ENCODE measurements at places on chromosomes 5 and 9. TPM values are rescaled to one million over a fixed set of nuclear protein-coding genes. Genes with fewer than 3 reads are reported as not detected.

DNA sequence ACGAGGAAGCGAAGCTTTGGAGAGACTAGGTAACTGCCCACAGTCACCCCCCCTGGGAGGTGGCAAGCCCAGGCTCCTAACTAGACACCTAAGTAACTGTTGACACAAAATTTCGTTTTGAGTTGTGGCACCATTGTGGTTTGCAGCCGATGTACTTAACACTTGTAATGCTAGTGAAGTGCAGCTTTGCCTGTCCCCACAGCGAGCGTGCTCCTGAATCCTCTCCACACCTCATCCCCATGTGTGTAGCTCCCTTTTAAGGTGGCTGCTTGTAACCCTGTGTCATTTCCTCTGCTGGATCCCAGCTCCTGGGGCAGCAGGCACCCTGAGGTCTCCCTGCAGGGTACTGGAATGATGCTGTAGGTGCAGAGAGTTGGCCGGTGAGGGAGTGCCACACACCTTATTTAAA, 114.9 kb downstream of the TRIO start:
- no peak for DNase-seq

GRCh38 chr5:92460505-92460904, 1077.4 kb upstream of the ARRDC3 start:
- DNase-seq, result no peak

- DNase-seq, result no peak
Measured at GRCh38 chr9:79615038-79615437, 43.3 kb downstream of the TLE4 start.

Gene CFAP90
- total RNA-seq, result not detected

DNA sequence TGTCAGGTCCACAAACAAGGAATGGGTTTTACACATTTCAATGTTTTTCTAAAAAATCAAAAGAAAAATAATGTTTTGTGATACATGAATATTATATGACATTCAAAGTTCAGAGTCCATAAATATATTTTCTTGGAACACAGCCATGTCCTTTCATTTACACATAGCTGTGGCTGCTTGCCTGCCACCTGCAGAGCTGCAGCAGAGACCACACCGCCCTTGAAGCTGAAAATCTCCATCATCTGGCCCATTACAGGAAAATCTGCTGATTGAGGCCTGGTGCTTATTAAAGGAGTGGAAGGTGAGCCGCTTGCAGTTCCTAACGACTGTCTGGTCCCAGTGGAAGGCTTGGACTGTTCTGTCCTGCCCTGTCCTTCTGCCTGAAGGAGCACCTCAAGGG, 232.6 kb upstream of the ADAMTS16 start:
- no peak for DNase-seq

DNA sequence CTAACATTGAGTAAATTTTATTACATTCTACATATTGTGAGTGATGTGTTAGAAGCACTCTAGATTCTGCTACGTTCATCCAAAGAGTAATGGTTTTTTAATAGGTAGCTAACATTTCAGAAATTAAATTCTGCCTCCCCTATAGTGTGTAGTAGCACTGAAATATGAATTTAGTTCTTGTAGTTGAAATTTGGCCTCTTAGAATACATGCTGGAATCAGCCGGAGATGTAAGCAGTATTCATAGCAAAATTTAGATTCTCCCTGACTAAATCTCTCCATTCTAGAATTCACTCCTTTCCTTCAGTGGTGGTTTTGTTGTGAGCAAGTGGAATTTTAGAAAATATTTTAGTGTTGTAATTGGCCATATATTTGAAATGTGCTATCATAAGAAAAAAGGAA, 799.9 kb upstream of the CDH10 start:
- no peak for DNase-seq

Gene NFIB
- total RNA-seq, result 98.2 TPM

DNA sequence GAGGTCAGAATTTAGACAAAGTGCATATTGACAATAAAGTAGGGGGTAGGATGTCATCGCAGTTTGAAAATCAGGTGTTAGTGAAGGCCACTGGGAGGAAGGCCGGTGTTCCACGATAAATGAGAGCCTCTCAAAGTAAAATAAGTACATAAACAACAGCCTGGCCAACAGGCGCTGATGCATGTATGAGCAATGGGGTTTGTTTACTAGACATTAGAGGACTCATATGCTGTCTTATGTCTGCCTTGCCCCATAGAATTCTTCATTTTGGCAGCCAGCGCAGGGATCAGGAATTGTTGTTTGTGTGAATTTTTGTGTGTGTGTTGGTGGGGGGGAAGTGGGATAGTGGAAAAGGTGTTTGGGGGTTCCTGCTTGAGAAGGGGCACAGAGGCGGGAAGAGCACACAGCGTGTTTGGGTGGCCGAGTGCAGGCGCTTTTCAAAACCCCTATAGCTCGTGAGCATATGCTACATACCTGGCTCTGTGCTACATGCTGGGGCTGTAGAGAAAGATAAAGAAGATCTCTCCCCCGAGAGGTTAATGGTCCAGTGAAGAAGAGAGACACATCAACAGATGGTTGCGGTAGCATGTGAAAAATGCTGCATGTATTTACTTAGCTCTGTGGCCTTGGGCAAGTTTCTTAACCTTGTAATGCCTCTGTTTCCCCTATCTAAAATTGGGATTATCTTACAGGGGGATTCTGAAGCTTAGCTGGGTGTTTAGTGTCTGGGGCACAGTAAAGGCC, 11.5 kb downstream of the SNX30 start:
- DNase-seq, result no peak

DNA sequence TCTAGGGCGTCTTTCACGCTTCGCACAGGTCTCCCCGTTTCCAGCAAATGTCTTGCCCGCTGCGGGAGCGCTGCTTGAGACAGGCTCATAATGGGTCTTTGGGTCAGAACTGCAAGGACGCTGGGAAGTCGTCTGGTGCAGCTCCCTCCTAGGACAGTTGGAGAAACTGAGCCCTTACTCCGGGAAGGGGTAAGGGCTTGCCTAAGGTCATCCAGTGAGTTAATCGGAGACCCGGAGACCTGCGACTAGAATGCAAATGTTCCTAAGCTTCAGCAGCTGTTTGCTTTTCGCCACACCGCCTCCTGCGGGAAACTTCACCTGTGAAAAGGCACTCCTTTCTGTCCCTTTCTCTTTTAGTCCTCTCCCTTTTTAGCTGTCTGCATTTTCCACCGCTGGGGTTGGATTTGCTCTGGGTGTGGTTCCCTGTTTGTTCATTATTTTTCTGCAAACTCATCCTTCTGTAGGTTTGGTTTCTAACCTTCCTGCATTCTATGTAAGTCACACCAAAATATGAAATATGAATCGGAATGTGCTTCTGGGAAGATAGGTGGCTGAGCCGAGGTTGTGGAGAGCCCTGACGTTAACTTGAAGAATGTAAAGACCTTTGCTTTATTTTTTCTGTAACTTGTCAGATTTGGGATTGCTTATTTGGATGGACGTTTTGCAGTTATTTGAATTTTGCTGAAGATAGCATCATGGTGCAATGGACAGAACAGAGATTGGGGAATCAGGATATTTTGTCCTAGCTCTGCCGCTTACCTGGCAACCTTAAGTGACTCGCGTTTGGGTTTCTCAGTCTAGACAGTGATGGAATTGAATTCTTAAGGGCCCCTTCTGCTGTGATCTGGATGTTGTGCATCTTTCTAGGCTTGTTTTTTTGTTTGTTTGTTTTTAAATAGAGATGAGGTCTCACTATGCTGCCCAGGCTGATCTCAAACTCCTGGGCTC, 909 bp downstream of the SLC36A1 start:
- no peak for DNase-seq

DNA sequence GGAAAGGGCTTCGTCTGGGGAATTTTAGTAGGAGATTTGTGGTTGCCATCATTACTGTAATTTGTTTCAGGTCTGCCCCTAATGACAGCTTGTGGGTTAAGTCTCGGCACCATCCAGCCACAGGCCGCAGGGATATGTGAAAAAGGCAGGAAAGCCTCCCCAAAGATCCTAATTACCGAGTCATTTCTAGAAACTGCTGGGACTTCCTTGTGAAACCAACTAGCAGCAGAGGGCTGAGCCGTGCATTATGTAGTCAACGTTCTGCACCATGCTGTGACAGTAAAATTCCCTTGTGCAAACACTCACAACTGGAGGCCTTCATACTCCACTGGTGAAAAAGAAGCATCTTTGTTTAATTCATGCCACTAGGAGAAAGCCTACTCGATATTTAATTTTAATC, 230.3 kb downstream of the MPDZ start:
- no peak for DNase-seq

Gene ELAVL2
- total RNA-seq, result 0.08 TPM

GRCh38 chr5:129474544-129474943, 14.4 kb downstream of the ADAMTS19 start:
- DNase-seq, result no peak

GRCh38 chr5:15938961-15939360, 240.6 kb downstream of the MARCHF11 start:
- DNase-seq, result no peak

Gene S1PR3
- 50.3 TPM for total RNA-seq

DNA sequence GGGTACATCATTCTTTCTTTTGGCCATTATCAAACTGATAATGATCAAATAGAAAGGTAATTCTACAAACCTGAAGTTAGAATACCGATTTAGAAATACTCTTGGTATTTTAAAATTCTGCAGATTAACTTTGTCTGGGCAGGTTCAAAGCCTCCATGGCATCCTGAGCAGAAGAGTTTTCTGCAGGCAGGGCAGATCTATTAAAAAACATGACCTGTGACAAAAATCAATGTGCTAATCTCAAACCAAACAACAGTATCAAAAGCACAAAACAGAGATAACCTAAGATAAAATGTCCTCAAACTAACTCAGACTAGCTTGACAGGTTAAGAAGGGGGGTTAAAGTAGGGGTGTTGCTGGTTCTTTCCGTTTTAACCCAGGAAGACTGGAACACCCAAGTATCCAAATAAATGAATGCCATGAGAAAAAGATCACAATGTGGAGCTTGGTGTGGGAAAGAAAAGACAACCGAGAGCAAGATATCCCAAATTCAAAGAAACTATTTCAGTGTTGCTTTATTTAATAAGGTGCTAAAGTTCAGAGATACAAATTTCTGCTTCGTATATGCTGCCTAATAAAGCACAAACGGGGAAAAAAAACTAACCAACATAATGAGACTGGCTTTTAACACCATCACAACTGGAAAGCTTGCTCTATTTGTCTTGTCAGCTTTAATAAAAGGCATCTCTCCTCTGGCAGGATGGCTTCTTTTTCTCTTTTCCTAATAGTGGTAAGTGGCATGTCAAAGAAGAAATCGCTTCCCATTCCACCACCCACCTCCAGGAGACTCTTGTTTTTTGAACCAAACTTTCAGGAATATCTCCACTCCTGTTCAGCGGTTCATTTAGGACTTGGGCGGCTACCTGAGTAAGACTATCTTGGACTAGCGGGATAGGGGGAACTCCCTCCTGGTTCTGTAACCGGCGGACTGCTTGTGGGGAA, 2.3 kb downstream of the EFNA5 start:
- no peak for DNase-seq

DNA sequence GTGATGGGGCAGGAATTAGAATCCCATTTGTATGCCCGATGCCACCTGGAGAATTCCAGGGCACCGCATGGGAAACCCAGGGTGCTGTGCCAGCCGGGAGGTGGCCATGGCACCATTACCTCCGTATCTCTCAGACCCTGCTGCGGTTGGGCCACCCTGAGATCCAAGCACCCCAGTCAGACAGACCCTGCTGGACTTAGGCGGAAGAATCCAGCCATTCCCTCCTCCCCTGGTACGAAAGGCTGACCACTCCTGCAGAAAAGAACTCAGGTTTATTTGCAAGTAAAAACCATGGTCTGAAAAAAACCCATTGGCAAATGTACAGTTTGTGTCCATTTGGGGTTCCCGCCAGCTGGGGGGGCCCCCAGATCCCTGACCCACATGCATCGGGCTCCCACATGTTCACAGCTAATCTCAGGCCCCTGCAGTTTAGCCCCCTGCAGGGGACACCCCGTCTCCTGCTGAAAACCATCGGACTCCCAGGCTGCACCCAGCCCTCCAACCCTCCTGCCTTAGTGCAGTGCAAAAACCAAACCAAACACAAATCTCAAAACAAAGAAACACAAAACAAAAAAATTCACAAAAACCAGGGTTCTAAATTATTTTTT, 23.6 kb upstream of the SARDH start:
- no peak for DNase-seq

- DNase-seq, result peak; percentile 73
Measured at GRCh38 chr9:98263482-98264357, 8.3 kb upstream of the TBC1D2 start.

Gene GPR150
- total RNA-seq, result not detected
